MCF 10A (cell line): ENCODE measurements at places on chromosomes 2 and 18. TPM values are rescaled to one million over a fixed set of nuclear protein-coding genes. Genes with fewer than 3 reads are reported as not detected.

DNA sequence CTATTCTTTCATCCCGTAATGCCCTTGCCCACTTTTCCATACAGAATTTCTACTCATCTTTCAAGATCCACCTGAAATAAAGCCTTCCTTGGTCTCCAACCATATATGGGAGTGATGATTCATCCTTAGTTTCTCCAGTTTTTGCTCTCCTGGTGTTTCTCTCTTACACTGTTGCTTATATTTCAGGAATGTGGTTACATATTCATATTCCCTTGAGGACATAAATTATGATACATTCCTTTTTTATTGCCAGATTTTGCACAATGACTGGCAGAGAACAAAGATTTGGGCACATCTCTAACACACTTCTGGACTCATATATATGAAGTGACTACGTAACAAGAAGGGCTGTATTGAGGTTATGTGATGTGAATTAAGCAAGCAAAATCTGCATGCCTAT is 1573.4 kb upstream of the NXPH2 start:
- H3K4me1 ChIP-seq = no peaks in the 10 kb centered on the region
- H3K27ac ChIP-seq = no peak overlapping the region
- peaks cover 45% of the 10 kb centered on the region for H3K27me3 ChIP-seq
- H3K4me3 ChIP-seq = no peak overlapping the region

Gene C2orf92
- total RNA-seq = 5.3 and 7.6 TPM in 2 replicates

Gene PNPT1
- total RNA-seq = 45.4 and 56.8 TPM in 2 replicates

DNA sequence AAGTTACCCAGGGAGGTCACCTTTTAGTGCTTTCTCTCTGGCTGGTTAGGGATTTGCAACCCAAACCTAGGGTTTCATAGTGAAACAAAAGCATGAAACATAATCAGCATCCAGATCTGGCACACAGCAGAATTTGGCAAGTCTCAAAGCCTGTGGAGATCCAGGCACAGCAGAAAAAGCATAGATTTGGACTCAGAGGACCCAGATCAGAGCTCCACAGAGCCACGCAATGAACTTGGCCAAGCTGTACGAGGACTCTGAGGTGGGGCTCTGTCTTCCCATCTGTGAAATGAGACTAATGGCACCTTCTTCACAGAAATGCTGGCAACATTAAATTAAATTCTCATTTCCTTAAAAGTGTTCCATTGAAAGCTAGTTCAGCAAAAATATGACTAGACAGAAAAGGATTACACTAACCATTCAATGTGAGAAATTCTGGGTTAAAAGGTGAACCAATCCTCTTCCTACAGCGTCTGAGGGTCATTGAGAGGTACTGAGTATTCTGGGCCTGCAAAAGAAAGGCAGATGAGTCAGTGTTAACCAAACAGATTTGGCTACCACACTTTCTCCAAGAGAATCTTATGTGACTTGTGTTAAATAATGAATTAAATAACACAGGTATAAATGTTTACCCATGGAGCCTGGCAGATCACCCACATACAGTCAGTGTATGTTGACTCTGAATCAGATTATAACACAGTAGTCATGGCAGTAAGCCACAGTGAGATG is 266.3 kb downstream of the MREG start:
- peaks cover 6% of the 10 kb centered on the region for H3K4me1 ChIP-seq
- H3K27ac ChIP-seq = no peak overlapping the region
- H3K36me3 ChIP-seq = peaks cover 9% of the 10 kb centered on the region
- H3K27me3 ChIP-seq = no peaks in the 10 kb centered on the region

- H3K36me3 ChIP-seq = no peaks in the 10 kb centered on the region
- H3K4me1 ChIP-seq = no peaks in the 10 kb centered on the region
- DNase-seq = no peak
- H3K27ac ChIP-seq = no peak overlapping the region
These were observed 128.3 kb upstream of the LYPD1 start for GRCh38 chr2:132798341-132798740.

GRCh38 chr2:111984213-111984604 is 70.9 kb upstream of the TMEM87B start:
- H3K27me3 ChIP-seq = no peaks in the 10 kb centered on the region
- H3K36me3 ChIP-seq = no peaks in the 10 kb centered on the region
- DNase-seq = no peak
- peaks cover 5% of the 10 kb centered on the region for H3K4me1 ChIP-seq
- H3K4me3 ChIP-seq = no peak overlapping the region
- no peak overlapping the region for H3K27ac ChIP-seq

Gene CFAP53
- total RNA-seq = 2.2 and 5.0 TPM in 2 replicates

Gene ZNF385B
- total RNA-seq = 0.33 TPM in 1 of 2 replicates, not detected in the other

Gene SH3BP4
- total RNA-seq = 57.6 and 59.7 TPM in 2 replicates

Gene ASPRV1
- total RNA-seq = 0.20 and 0.23 TPM in 2 replicates

DNA sequence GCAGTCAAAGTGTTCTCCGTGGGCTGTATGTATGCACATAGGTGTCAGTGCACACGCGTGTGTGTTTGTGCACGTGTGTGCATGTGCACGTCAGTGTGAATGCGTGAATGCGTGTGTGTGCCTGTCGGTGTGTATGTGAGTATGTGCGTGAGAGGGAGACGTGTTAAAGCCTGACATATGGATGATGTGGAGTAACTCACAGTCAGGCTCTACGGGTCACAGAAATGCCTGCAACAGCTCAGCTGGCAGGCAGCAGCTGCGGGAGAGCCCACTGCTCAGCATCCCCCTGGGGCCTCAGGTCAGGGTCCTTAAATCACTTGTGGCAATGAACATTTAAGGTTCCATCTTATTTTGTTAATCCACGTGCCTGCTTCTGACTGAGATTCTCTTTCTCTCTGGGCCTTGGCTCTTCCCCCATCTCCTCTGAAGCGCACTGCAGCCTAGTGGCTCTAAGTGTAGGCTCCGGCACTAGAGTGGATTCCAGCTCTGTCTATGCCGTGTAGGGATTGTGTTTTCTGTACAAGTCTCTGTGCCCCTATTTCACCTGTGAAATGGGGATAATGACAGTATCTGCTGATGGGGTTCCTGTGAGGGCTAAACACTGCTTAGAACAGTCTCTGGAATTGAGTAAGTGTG is 63.0 kb downstream of the DYSF start:
- no peaks in the 10 kb centered on the region for H3K27me3 ChIP-seq
- no peaks in the 10 kb centered on the region for H3K4me1 ChIP-seq
- no peak for DNase-seq
- H3K27ac ChIP-seq = no peak overlapping the region

- no peak for DNase-seq
- no peak overlapping the region for H3K4me3 ChIP-seq
- H3K4me1 ChIP-seq = peaks cover 18% of the 10 kb centered on the region
- H3K36me3 ChIP-seq = no peaks in the 10 kb centered on the region
- H3K27ac ChIP-seq = no peak overlapping the region
These were observed 53.7 kb downstream of the SH2D6 start for GRCh38 chr2:85472261-85472660.

DNA sequence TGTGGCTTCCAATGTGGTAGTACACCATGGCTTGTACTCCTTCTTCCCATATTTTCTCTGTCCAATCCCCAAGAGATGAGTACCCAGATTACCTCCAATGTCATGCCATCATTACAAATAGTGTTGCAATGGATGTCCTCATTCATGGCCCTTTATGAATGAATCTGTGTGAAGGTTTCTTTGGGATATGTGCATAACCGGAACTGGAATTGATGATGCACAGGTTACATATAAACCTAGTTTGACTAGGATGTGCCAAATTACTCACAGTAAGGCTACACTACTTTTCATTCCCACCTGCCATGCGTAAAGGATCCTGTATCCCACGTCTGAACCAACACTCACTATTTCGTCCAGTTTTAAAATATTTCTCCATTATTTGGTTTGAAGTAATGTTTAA is 173.9 kb upstream of the CXCR4 start:
- no peak for DNase-seq
- H3K27me3 ChIP-seq = no peaks in the 10 kb centered on the region
- H3K4me3 ChIP-seq = no peak overlapping the region
- no peak overlapping the region for H3K27ac ChIP-seq

- no peaks in the 10 kb centered on the region for H3K36me3 ChIP-seq
- no peaks in the 10 kb centered on the region for H3K27me3 ChIP-seq
- H3K27ac ChIP-seq = no peak overlapping the region
- no peak overlapping the region for H3K4me3 ChIP-seq
- peak; percentile 67 for DNase-seq
- H3K4me1 ChIP-seq = peaks cover 15% of the 10 kb centered on the region
These were observed 3.6 kb upstream of the ARL4C start for GRCh38 chr2:234500394-234501006.

DNA sequence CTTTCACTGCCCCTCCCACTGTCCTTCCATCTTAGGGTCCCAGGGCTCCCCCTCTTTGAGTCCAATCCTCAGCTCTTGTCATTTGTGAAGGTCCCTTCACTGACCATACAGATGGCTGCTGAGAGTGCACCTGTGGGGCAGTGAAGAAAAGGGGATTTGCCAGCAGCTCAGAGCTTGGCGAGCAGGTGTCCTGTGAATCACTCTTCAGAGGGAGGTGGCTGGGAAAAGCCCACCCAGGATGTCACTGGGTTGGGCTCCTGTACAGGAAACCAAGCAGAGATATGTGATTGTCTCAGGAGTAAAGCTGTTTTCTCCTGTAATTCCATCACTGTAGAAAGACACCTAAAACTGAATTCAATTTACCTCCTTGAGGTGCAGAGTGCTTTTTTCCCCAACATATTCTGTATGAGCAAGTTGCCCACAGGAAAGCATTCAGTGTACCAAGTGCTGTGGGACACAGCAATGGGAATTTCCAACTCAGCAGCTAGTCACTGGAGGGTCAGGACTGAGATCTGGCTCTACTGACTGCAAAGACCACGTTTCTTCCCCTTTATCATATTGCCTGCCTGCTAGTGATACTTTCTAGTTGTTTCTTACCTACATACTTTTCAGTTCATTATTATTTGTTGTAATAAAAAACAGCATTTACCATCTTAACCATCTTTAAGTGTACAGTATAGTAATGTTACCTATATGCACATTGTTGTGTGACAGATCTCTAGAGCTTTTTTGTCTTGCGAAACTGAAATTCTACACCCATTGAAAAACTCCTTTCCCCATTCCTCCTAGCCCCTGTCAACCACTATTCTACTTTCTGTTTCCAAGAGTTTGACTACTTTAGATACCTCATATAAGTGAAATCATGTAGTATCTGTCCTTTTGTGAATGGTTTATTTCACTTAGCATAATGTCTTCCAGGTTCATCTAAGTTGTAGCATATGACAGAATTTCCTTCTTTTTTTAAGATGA is 239.1 kb downstream of the TSN start:
- no peak overlapping the region for H3K4me3 ChIP-seq
- H3K27ac ChIP-seq = no peak overlapping the region
- H3K27me3 ChIP-seq = no peaks in the 10 kb centered on the region
- H3K4me1 ChIP-seq = peaks cover 15% of the 10 kb centered on the region
- peaks cover 6% of the 10 kb centered on the region for H3K36me3 ChIP-seq

DNA sequence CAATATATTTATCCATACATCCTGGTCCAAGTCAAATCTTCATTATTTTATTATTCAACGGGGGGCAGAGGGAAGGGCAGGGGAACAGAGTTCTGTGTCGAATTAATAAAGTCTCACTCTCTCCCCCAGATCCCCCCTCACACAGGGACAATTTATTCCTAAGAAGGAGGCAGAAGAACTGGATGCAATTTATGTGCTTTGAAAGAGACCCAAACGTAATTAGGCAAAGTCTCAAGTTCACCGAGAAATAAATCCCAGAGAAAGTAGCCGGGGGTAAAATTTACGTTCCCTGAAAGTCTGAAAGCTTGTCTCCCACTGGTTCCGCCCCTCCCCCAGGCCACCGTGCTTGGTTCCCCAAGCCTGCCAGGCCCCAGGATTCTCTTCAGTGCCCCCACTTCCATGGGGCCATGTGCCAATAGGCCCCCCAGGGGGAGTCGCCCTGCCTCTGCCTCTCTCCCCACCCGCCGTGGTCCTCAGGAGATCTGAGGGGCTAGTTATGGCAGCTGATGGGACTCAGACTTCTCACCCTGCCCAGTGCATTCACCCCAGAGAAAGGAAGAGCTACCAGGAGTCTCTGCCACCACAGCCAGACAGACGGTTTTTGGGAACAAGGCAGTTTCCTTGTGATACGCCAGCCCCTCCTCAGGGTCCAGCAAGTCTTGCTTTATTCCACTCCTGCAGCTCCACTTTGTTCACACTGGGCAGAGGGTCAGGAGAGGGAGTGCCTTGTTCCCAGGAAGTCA is 215.5 kb downstream of the CYP26B1 start:
- peaks cover 5% of the 10 kb centered on the region for H3K4me1 ChIP-seq
- H3K27me3 ChIP-seq = no peaks in the 10 kb centered on the region
- H3K27ac ChIP-seq = no peak overlapping the region

Gene C2orf72
- total RNA-seq = not detected in 2 replicates

GRCh38 chr2:190136259-190136658 is 73.7 kb upstream of the MSTN start:
- H3K4me3 ChIP-seq = no peak overlapping the region
- H3K27me3 ChIP-seq = no peaks in the 10 kb centered on the region
- DNase-seq = no peak
- H3K27ac ChIP-seq = no peak overlapping the region
- no peaks in the 10 kb centered on the region for H3K4me1 ChIP-seq
- no peaks in the 10 kb centered on the region for H3K36me3 ChIP-seq

- H3K36me3 ChIP-seq = no peaks in the 10 kb centered on the region
- no peak for DNase-seq
- peaks cover 6% of the 10 kb centered on the region for H3K4me1 ChIP-seq
These were observed 130.0 kb downstream of the EPHA4 start for GRCh38 chr2:221442128-221442527.

DNA sequence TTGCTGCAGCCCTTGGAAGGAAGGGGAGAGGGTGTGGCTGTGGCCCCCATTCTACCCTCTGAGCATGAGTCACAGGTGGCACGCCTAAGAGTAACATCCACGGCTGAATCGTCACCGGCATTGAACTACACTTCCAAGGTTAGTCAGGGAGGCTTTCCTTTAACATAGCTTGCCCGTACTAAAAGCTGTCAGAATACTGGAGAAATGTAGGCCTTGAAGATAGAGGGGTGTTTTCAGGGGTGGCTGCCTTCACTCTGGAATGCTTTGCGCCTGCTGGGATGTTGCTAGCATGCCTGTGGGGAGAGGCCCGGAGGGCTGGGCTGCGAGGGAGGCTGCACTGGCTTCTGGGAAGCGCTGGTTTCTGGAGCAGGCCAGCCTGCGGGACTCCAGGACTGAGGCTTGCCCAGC is 333.7 kb downstream of the AGAP1 start:
- peaks cover 19% of the 10 kb centered on the region for H3K36me3 ChIP-seq
- no peak overlapping the region for H3K4me3 ChIP-seq
- H3K27me3 ChIP-seq = no peaks in the 10 kb centered on the region
- peak; percentile 58 for DNase-seq
- H3K4me1 ChIP-seq = no peaks in the 10 kb centered on the region
- no peak overlapping the region for H3K27ac ChIP-seq

DNA sequence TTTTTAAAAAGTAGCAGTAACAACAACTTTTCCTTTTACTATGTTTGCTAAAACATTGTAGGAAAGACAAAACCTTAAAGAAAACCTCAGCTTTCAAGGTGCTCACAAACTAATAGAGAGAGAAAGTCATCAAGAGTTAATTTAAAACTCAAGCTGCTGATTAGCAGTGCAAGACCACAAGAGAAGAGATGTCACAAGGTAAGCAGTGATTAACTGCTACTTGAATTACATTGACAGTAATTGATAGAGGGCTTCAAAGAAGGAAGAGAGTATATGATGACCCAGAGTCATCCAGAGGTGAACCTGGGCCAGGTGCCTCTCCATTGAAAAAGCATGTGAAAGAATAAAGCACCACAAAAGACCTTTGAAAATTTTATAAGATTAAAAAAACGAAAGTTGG is 939.6 kb upstream of the CNTNAP5 start:
- no peak overlapping the region for H3K27ac ChIP-seq
- H3K27me3 ChIP-seq = no peaks in the 10 kb centered on the region
- no peak for DNase-seq

Gene CCDC178
- 0.19 TPM in 1 of 2 replicates, not detected in the other for total RNA-seq
